EL (cell line): ENCODE measurements at places on chromosomes 3 and 15.

- DNase-seq = peak; percentile 30
Measured at GRCh38 chr3:175207361-175207760, 348.2 kb downstream of the NAALADL2 start.

DNA sequence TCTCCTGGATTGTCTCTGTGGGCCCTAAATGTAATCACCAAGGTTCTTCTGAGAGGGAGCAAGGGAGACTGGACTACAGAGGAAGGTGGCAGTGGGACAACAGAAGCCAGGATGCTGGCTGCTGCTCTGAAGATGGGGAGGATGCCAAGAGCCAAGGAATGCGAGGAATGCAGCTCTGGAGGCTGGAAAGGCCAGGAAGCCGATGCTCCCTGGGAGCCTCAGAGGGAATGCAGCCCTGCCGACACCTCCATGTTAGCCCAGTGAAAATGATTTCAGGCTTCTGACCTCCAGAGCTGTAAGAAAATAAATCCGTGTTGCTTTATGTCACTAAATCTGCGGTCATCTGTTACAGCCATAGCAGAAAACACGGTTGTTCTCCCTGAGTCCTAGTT lies 44.1 kb downstream of the UMPS start:
- DNase-seq = peak; percentile 95

DNA sequence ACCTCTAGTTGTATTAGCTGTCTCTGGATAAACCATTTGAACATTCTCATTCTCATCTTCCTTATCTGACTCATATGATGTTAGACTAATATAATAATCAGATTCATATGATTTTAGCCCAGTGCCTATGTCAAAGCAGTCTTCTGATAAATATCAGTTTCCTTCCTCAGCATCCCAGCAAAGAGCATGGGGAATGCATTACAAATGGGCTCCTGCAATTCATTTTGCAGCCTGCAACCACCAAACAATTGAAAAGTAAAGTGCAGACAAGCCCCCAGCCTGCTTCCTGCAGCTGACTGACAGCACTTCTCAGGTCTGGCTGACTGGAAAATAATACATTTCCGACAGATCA lies 78.2 kb upstream of the STAC start:
- DNase-seq = no peak

- DNase-seq = no peak
Measured at GRCh38 chr3:53223541-53223966, 32.3 kb downstream of the TKT start.
